ENCODE measurements at places on chromosomes 4 and X.

GRCh38 chrX:123906557-123907316 is 46.9 kb downstream of the XIAP start:
- no peak for DNase-seq

DNA sequence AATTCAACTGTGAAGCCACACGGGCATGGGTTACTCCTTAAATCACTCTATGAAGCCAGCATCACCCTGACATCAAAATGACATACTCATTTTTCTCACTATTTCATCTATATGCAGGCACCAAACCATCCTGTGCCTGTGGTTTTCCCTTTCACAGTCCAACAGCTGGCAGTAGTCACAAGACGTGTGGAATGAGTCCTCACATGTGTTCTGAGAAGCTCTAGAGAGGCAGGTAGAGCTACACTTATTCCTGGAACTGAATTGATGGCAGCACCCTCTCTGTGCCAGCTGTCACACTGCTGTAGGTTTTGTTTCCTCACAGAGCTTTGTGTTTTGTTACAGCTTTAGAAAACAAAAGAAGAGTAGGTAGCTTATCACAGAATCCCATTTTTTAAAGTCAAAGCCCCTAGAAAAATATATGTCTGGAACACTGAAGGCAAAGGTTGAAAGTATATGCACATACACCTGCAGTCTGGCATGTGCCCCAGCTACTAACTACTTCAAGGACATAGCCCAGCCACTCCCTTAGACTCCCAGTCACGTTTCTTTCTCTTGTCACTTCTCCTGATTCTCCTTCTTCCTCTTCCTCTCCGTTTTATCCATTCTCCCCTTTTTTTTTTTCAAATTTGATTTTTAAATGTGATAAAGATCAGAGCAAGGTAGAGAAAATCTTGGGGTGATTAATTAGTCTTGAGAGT is 107.1 kb downstream of the ANXA10 start:
- DNase-seq = no peak

GRCh38 chrX:154596290-154596929 is 11.5 kb downstream of the CTAG1A start:
- DNase-seq = no peak

GRCh38 chr4:161285461-161285860 is 878.3 kb downstream of the FSTL5 start:
- no peak for DNase-seq

DNA sequence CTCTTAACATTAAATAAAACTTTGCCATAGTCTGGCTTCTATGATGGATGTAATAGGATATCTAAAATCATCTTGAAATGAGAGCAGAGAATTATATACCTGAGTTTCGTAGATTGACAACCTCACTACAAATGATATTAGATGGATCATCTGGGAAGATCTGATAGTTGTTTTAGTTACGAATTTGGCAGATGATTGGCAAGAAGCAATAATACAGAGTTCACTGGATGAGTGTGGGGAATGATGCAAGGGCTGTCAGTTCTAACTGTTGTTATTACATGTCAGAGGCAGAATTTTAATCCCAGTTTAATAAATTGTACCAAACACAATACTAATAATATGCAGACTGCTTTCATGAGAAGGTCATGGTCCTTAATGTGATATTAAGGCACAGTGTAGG is 585.2 kb downstream of the TRAM1L1 start:
- DNase-seq = no peak

GRCh38 chr4:7721984-7722551 is 217.6 kb downstream of the AFAP1 start:
- DNase-seq = no peak

- DNase-seq = no peak
Measured at GRCh38 chr4:92064574-92064973, 239.2 kb upstream of the GRID2 start.

- no peak for DNase-seq
Measured at GRCh38 chrX:132483488-132483887, 5.3 kb downstream of the MBNL3 start.
